ENCODE measurements at places on chromosomes 13 and 19. TPM values are rescaled to one million over a fixed set of nuclear protein-coding genes. Genes with fewer than 3 reads are reported as not detected.

- no peak for DNase-seq
These were observed 925.9 kb upstream of the SLITRK6 start for GRCh38 chr13:86725105-86725504.

DNA sequence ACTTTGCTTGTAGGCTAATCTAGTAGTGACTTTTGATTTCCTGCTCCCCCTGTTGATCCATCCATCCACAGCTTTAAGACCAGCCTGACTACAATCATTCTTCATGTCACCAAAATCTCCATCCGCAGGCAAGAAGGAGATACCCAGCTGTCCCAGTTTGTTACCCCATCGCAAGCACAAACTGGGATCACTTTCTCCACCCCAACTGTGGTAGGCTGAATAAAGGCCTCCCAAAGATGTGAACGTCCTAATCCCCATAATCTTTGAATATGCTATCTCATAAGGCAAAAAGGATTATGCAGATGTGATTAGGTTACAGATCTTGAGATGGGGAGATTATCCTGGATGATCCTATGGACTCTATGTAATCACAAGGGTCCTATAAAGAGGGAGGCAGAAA, 202.0 kb downstream of the ENOX1 start:
- DNase-seq: no peak

ZFP14 gene
- total RNA-seq: 5.3 TPM

SERTAD3 gene
- total RNA-seq: 17.7 TPM

All from naive thymus-derived CD4-positive, alpha-beta T cell (primary cell).